Stimulated activated CD8-positive, alpha-beta memory T cell treated with anti-CD3 and anti-CD28 coated beads, Interleukin-4, amount 100 ng/mL, for 4 hours (primary cell): ENCODE measurements at places on chromosomes 3 and 15.

- DNase-seq = no peak
These were observed 149.3 kb downstream of the KCNMB2 start for GRCh38 chr3:178685591-178685906.

GRCh38 chr3:175956964-175957363, 1097.8 kb downstream of the NAALADL2 start:
- DNase-seq = no peak

GRCh38 chr3:34016925-34017587, 218.6 kb downstream of the PDCD6IP start:
- DNase-seq = no peak

DNA sequence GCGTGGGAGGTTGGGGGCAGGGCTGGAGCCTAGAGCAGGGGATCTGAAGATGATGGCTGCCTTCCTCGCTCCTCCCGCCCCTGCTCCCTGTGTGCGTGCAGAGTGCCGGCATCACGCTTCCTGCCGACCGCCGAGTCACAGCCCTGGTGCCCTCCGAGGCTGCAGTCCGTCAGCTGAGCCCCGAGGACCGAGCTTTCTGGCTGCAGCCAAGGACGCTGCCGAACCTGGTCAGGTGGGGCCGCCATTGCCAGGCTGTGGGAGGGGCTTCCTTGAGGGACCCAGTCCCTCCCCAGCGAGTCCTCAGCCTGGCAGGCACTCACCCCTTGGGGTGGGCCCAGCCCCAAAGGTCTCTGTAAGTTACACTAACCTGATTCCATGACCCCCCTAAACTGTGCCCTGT, 17.6 kb downstream of the STAB1 start:
- no peak for DNase-seq

DNA sequence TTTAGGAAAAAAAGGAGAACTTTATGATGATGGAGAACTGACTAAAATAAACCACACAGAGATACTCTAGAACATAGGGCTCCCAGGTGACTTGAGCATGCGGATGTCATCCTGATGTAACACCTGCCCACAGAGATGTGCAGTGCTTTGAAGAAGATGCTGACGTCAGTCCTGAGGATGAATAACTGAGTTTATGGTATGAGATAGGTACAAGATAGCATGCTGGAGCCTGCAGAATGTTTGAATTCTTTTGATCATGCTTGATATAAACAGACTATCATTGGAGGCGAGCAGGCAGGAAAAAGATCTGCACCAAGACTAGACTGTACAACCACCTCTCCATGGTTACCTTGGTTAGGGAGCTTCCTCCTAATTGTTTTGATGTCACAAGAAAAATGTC, 12.4 kb downstream of the CCR4 start:
- no peak for DNase-seq

DNA sequence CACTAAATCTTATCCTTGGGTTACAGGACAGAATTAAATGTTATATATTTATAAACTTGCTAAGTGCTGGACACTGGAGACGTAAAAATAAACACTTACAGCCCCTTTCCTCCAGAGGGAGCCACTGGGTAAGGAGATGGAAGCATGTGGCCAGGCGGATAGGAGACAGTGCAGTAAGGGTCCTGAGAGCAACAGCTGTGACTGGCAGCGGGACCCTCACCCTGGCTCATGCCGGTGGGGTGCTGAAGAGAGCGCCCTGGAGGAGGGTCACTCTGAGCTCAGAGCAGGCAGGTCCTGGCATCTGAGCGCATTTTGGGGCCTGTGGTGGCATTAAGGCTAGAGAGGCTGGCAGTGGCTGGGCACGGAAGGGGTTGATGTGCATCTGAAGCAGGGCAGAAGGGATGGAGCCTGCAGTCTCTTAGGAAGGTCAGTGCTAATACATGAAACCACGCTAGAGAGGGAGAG, 16.0 kb downstream of the SEC61A1 start:
- no peak for DNase-seq

GRCh38 chr3:190728574-190729246, 133.8 kb downstream of the GMNC start:
- DNase-seq = no peak

GRCh38 chr3:189192725-189193124, 21.0 kb downstream of the TPRG1 start:
- DNase-seq = no peak

- no peak for DNase-seq
These were observed 32.9 kb downstream of the ZBTB11 start for GRCh38 chr3:101643861-101644613.

DNA sequence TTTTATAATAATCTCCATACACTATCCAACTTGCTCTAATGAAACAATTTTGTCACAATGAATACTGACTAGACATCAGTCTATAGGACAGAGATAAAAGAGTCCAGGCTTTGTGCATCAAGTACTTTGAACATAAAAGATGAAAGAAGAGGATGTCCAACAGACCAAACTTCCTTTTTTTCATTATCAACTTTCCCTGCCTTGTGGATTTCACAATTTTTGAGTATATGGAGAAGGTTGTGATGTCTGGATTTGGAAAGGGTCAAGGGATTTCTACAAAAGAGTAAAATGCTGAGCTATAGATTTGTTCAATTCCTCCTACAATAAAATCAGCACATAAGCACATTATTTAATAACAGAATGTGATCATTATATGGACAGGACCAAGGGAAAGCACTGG, 25.7 kb downstream of the CD47 start:
- DNase-seq = no peak

DNA sequence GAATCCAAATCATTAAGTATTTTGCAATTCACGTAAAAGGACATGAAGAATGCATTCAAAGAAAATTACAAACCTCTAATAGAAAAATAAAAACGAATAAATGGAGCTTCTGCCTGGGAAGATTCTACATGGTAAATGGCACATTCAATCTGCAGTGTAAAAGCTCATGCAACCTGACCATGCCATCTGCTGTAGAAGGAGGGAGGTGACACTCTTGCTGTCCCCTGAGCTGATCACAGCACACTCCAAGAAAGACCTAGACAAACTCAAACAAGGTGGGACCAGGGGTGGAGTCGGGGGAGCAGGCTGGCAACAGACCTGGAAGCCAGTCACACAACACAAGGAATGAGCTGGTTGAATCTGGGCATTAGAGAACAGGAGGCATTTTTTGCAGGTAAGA, 101.8 kb downstream of the BDH1 start:
- no peak for DNase-seq

DNA sequence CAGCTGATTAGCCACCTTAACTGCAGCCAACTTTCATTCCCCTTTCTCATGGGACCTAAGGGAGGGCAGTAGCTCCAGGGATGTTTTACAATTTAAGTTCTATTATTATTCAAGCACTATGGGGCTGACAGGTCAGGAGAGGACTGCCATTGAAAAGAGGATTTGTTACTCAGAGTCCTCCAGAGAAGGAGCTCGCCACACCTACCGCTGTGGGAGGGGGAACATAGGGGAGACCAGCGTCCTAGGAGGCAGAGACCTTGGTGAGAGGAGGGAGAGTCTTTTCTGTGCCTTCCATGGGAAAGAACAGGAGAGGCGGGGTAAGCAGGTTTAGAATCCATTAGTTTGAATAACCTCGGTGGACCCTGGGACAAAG, 14.4 kb downstream of the ATP10A start:
- no peak for DNase-seq

- DNase-seq = no peak
These were observed 57.8 kb upstream of the GPD1L start for GRCh38 chr3:32048487-32049182.

DNA sequence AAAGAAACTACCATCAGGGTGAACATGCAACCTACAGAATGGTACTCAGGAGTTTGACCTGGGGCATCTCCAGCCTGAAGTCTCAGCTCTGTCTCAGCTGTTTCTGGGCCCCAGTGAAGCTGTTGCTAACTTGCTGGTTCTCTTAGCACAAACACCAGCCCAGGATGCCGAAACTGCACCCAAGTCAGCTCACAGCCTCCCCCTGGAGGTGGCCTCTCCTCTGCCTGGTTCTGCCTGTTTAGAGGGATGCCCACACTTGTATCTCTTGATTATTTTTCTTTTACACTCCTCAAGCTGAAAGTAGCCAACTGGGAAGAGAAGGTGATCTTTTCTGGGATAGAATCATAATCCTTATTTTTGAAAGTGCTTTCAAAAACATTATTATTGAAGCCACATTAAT, 289.0 kb upstream of the RASGRP1 start:
- DNase-seq = no peak

- DNase-seq = no peak
These were observed 234.8 kb downstream of the SNRPN start for GRCh38 chr15:25189551-25189950.

- DNase-seq = no peak
These were observed 211.7 kb downstream of the GABRG3 start for GRCh38 chr15:27182561-27183110.

- DNase-seq = no peak
These were observed 190.7 kb upstream of the CNTN6 start for GRCh38 chr3:901953-902778.

DNA sequence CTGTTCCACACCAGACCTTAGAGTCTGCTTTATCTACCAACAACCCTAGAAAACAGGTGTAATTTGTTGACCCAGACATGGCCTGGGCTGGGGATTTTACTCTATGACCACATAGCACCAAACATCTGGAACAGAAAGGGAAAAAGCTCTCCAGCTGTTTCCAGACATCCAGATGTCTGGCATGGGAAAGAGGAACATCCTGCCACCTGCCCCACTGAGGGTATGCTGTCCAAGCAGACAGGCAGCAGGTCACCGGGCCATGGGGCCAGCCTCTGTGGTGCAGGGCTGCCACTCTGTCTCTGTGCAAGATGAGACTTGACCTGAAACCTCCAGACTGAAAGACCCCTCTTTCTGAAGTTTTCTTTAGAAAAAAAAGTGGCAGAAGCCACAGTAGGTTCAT, 359.3 kb upstream of the ICE2 start:
- no peak for DNase-seq

DNA sequence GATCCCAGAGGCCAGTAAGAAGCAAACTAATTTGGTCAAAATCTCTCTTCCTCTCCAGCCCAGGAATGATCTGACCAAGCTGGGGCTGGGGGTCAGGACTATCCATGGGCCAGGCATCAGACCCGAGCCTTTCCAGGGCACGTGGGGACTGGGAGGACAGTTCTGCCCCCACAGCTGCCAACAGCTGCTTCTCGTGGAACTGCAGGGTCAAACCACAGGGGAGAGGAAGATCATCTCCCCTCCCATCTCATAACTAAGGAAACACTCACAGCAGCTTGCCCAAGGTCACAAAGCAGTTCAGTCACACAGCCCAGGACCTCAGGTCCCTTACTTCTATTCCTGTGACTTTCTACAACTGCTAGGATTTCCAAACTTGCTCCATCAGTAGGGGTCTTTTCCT, 47.1 kb downstream of the DAPK2 start:
- no peak for DNase-seq

- DNase-seq = no peak
These were observed 10.6 kb downstream of the LAMP3 start for GRCh38 chr3:183151821-183152351.

GRCh38 chr15:91624353-91624968, 229.0 kb upstream of the SLCO3A1 start:
- DNase-seq = no peak

GRCh38 chr15:31219221-31219620, 107.4 kb upstream of the KLF13 start:
- no peak for DNase-seq
